ENCODE measurements at places on chromosomes 1 and 21.

DNA sequence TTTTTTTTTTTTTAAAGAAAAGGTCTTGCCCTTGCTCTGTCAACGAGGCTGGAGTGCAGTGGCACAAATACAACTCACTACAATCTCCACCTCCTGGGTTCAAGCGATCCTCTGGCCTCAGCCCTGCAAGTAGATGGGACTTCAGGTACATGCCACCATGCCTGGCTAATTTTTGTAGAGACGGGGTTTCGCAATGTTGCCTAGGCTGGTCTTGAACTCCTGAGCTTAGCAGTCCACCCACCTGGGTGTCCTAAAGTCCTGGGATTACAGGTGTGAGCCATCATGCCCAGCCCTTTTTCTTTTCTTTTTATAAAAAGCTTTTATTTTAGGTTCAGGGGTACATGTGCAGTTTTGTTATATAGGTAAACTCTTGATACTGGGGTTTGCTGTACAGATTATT lies 47.2 kb downstream of the TLR5 start:
- DNase-seq: no peak

DNA sequence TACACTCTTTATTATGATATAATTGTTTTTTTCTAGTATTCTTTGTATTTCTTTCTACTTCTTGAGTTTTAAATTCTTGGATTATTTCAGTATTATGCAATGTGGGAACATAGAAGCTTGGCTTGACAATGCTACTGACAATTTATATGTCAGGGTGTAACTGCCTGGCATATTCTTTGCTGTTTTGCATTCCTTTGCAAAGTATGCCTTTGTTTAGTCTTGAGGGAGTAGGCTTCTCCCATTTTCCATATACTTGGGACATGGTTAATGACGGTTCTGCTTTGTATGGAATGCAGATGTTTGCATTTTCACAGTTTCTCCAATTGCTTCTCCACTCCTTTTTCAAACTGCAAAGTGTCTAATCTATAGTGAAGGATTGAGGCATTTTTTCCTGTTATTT lies 109.8 kb downstream of the HMCN1 start:
- no peak for DNase-seq

GRCh38 chr1:185541871-185542301 lies 192.3 kb upstream of the HMCN1 start:
- DNase-seq: peak; percentile 58

DNA sequence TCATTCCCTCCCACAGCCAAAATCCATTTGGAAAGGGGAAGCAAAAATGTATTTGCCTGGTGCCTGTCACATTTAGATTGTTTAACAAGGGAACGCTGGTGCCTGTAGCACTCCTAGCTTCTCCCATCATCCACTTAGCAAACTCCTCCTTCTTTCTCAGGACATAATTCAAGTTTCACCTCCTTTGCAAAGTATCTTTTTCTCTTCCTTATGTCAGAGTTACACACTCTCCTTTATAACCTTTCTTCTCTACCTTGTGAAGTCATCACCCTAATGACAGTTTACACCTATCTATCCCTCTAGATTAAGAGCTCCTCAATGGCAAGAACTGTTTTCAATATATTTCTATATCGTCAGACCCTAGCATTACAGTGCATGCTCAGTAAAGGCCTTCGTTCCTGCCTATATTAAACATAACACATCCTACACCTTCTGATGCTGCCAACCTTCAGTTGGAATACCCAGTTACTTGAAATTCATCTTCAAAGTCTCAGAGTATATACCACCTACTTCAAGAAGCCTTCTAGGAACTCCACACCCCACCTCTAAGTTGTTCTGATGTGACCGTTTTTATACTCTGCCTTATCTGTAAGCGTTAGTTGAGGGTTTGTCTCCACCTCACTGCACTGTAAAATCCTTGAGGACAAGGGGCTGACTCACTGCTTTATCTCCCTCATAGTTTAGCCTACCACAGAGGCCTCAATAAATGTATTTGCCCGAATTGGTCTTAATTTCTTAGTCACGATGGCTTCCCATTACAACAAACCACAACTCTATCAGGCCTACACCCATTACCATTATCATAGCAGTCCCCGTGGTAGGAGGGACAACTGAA lies 1.0 kb upstream of the EPS15 start:
- no peak for DNase-seq

DNA sequence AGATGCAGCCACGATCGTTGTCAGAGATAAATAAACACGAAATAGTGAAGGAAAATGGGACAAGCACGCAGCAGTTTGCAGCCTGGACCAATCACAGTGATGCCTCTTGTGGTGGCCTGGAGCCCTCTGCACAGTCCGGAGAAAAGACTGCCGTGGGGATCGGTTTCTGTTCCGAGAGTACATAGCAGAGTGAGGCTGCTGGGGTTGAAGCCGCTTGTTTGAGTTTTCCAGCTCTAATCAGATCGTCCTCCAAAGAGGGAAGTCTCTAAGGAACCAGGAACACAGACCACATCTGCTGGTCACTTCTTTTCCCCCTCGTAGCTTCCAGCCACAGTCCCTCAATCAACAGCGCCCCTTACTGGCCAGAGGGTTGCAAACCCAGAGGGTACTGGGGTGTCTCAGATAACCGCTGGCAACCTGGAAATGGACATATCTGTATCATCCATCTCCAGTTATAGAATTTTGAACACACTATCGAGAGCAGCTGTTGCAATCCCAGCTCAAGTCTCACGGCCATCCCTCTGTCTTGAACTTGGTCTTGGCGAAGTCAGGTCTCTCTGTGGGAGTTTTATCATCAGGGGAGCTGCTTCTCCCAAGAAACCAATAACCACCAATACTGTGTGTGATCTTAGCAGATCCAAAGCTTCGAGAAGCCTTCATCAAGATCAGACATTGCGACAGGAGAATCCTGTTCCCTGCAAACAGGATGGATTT lies 57.4 kb downstream of the OLIG1 start:
- DNase-seq: peak; percentile 92

- DNase-seq: no peak
These were observed 12.5 kb upstream of the ABCB10 start for GRCh38 chr1:229570891-229571516.

GRCh38 chr1:159092036-159092760 lies 15.6 kb upstream of the AIM2 start:
- DNase-seq: no peak

- peak; percentile 62 for DNase-seq
These were observed 27.4 kb upstream of the CTPS1 start for GRCh38 chr1:40951943-40952743.

- peak; percentile 98 for DNase-seq
These were observed 5.7 kb downstream of the ARHGEF19 start for GRCh38 chr1:16206547-16207317.

Data from suppressor macrophage (primary cell).